ENCODE measurements at places on chromosomes 2 and 18. TPM values are rescaled to one million over a fixed set of nuclear protein-coding genes. Genes with fewer than 3 reads are reported as not detected.

- peak; percentile 66 for DNase-seq
Measured at GRCh38 chr2:5696404-5696944, 4.3 kb downstream of the SOX11 start.

MEP1B gene
- total RNA-seq = 0.10 TPM

DNA sequence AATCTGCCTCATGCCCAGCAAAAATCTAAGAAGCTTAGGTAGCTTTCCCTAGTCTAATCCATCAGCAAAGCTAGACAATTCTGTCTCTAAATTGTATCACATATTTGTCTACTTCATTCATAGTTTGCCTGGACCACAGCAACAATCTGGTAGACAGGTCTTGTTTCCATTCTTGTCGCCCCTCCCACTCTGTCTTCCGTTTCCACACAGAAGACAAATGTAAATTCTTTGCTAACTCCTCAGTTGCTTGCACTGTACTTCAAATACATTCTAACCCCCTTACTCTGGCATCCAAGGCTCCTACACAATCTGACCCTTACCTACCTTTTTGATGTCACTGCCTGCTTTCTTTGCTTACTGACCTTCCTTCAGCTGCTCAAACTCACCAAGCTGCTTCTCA is 40.1 kb downstream of the THUMPD2 start:
- no peak for DNase-seq

UGT1A8 gene
- total RNA-seq = 0.31 TPM

MROH2A gene
- total RNA-seq = 2.5 TPM
